ENCODE measurements at places on chromosomes 7 and 10.

GRCh38 chr10:45550903-45551786 is 121.4 kb downstream of the ZFAND4 start:
- DNase-seq, result no peak

DNA sequence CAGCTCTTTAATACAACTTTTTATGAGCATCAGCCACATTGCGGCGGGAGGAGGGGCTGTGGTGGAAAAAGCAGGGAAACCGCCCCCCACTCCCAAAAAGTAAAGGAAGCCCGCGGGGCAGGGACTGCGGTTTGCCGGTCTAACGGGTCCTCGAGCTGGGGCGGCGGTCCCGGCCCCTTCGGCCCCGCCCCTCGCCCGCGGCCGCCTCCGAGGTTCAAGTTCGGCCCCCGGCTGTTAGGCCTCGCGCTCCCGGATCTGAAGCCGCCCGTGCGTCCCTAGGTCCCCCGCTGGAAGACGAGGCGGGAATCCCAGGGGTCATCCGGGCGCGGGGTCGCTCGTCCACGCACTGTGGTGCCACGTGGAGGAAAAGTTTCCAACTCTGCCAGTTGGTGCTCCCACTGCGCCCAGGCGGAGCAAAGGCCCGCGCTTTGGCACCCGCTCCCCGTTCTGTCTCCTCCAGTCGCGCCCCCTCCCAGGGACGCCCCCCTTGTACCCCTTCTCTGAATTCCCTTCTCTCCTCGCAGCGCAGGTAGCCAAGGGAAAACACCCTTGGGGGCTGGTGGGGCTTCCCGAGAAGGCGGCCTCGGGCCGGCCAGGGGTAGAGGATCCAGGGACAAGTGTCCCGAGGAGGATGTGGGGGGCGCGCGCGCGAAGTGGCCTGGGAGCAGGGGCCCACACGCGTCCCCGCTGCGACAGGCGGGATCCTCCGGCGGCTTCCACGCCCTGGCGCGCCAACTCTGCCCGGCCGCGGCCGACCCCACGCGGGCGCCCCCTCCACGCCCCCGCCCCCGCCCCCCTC is 798 bp upstream of the AUTS2 start:
- DNase-seq, result no peak

- DNase-seq, result no peak
Measured at GRCh38 chr7:30694218-30694745, 12.0 kb upstream of the CRHR2 start.

DNA sequence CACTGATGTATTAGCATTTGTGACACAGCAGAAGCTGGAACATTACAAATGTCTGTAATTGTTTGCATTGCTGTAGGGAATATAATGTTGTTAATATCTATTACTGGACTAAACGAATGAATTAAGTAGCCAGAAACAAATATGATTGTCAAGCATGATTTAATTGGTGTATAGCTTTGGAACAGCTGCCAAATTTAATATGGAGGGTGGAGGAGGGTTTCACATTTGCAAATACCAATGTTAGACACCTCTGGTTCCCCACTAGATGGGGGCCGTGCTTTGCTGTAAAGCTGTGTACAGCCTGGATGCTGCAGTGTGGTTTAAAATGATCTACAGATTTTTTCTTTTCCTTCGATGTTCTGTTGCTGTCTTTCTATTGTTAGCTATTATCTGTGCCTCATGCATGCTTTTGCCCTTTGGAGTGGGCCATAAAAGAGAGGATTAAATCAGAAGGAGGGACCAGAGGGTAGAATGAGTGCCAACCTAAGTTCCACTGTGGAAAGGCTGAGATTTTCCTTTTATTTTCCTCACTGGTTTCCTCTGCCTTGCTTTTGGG is 23.1 kb downstream of the DNAJB9 start:
- DNase-seq, result no peak

DNA sequence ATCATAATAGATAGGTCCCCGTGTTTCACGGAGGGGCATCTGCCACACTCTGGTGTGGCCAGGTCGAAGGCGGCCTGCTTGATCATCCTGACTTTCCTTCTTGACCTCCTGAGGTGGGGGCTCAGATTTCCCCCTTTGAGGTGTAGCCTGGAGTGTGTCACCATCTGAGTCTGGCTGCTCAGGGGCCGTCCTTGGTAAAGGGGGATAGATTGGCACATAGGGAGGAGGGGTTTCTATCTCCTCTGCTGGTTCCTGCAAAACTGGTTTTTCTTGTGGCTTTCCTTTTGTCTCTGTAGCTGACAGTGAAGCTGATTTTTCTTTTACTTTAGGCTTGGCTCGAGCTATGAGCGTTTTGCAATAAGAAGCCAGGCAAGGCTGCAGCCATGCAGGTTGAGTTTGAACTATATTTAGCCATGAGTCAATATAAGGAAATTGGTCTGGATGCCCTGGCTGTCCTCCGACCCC is 7.1 kb upstream of the ZNF117 start:
- DNase-seq, result no peak

DNA sequence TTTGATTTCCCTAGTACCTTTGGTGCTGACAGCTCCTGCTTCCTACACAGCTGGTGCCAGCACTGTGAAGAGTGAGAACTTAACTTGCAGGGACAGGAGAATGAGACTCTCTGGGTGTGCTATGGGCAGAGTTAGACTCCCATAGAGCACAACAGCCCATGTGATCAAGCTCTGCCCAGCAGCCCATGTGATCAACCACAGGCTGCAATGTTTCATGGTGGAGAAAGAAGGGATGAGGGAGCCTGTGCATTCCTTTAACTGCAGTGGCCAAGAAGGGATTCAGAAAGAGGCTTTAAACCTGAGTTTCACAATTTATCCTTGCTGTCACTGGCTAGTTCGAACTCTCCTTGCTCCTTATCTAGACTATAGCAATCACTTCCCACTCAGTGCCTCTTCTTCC is 10.0 kb upstream of the MEST start:
- no peak for DNase-seq

DNA sequence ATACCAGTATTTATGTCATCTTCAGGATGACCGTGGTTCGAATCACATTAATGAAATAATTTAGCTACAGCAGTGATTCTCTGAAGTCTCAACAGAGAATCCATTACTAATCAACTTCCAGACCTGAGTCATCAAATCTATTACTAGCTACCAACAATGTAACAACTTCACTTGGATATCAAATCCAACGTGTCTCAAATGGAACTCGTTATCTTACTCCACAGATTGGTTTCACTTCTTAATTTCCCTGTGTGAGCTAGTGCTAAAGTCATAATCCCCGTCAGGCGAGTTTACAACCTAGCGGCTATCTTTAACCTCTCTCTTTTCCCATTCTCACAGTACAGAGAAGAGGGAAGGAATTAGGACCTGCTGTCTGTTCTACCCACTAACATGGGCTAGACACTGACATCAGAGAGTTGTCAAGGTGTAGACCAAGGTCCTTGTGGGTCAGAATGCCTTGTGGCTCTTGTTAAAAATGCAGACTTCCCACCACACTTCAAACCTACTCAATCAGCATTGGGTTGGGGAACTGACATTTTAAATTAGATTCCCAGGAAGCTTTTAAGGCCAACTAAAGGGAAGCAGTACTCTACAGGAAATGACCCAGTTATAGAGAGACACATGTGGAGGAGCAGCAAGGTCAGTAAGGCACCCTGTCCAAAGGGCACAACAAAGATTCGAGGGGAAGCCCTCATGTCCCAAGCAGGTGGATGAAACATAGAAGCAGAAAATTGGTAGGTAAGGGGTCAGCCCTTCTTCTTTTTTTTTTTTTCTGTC is 57.3 kb upstream of the GSAP start:
- DNase-seq, result no peak

DNA sequence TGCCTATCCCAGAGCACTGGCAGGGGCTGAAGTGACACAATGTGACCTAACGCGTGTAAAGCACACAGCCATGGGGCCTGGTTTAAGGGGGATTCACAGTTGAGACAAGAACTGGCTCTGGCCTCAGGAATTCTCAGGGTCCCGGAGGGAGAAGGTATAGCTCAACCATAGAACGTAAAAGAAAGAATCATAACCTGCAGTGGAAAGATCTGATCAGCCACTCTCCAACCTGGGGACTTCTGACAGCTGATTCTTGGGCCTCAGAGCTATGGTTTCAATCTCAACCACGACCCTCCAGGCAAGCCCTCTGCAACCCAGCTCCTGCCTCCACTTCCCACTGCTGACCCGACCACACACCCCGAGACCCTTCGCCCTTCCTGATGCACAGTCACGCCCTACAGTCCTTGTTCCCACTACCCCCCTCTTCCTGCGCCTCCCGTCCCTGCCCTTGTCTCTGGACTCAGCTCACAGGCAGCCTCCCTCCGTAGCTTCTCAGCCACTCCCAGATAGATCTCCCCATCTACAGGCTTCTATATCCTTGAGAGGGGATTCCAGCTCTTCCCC is 245.2 kb downstream of the BUB3 start:
- no peak for DNase-seq

GRCh38 chr7:122143376-122143750 is 686 bp downstream of the AASS start:
- DNase-seq, result no peak

GRCh38 chr7:69906283-69906995 is 308.2 kb downstream of the AUTS2 start:
- no peak for DNase-seq

- DNase-seq, result no peak
Measured at GRCh38 chr7:5276611-5277010, 6.1 kb upstream of the SLC29A4 start.

GRCh38 chr10:59108886-59109288 is 67.6 kb upstream of the PHYHIPL start:
- DNase-seq, result no peak

DNA sequence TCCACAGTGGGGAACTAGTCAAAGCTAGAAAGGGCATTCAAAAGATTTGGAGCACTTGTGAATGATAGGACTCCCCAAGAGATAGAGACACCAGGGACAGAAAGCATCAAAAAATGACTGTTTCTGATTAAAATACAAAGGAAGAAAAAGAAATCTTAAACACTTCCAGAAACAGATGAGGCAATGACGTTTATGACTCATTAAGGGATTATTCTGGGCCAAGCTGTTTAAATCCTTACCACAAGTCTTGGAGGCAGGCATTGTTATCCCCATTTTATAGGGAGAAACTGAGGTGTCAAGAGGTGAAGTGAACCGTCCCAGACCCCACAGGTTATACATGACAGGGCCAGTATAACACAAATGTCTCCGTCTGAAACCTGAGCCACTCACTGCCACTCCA is 68.3 kb upstream of the AMPH start:
- no peak for DNase-seq

DNA sequence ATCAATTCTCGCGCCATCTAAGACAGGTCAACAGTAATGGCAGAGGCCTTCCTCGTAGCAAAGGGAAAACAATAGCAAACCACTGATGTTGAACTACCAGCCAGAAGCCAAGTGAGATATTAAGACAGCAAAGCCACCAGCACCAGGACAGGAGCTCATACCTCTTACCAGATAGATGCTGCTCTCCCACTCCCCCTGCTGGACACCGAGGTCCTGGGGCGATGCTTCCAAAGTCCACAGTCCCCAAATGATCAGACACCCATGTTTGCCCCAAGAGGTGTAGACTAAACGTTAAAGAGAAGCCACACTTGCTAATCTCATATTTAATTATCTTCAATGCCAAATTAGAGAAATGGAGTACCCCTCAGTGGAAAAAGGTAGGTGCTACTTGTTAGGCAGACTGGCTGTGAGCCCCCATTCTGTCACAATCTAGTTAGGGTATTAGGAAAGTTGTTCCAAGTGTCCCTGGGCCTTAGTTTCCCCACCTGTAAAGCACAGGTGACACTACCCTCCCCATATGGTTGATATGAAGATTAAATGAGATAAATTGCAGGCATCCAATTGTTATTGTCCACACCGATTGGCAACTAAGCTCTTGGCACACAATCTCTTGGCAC is 39.9 kb downstream of the TOMM7 start:
- DNase-seq, result peak; percentile 41

DNA sequence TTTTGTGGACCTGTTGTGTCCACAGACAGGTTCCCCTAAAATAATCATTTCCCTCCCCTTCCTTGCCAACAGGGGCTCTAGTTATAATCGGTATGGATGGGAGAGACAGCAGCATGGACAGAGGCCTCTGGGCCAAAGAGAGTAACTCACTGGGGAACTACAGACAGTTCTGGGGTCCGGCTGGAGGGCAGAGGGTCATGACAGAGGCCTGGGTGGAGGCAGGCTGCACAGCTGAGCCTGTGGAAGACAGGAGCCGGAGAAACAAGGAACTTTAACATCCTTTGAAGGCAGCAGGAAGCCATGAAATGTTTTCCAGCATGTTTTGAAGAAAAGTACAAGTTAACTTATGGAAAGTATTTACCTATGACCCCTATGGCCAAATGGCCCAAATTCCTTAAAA is 68.6 kb downstream of the PDIA4 start:
- no peak for DNase-seq

DNA sequence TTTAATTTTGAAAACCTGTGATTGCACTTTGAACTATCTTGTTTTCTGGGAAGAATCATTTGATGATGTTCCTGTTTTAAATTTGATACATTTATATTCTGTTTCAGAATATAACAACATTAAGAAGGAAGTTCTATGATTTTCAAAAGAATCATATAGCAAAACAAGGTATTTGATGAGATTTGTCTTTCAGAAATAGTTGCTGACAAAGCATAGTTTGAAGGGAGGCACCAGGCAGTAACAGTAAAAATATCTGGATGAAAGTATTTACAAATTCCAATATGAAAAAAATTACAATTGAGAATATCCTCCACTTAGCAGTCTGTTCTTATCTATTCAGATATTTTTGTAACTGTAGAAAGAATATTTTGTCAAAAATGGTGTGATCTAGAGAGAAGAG is 266.1 kb upstream of the CSTF2T start:
- no peak for DNase-seq

- DNase-seq, result no peak
Measured at GRCh38 chr10:95561864-95562177, 650 bp upstream of the SORBS1 start.

- DNase-seq, result no peak
Measured at GRCh38 chr7:98949336-98950044, 71.2 kb downstream of the TRRAP start.

DNA sequence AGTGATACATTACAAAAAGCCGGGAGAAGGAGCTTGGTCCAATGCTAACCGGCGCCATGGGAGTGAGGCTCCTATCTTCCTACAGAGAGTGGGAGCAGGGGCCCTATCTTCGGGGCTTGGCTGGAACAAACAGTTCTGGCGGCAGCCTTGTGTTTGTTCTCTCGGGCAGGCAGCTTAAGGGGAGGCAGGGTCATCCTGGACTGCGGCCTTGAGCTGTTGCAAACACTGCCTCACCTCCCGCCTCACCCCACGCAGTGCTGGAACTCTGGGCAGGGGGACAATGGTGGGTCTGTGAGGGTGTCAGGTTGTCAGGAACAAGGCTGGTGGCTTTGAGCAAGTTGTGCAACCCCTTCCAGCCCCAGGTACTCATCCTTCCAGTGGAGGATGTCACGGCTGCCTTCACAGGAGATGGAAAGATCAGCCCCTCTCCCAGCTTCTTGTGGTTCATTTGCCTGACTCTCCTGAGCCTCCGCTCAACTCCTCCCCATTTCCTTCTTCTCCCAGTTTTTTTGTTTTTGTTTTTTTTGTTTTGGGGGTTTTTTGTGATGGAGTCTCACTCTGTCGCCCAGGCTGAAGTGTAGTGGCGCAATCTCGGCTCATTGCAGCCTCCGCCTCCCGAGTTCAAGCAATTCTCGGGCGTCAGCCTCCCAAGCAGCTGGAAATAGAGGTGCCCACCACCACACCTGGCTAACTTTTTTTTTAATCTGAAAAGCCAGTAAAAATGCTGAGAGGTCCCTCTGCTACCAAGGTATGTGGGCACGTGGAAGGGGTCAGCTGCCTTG is 57.4 kb downstream of the SPOCK2 start:
- no peak for DNase-seq

Measured in stimulated activated CD8-positive, alpha-beta memory T cell treated with anti-CD3 and anti-CD28 coated beads, Interleukin-7, amount 100 ng/mL, for 1 hour (primary cell).